Activated CD8-positive, alpha-beta memory T cell treated with anti-CD3 and anti-CD28 coated beads, Interleukin-2, amount 10 ng/mL, durations not matched to agents 7 days and 5 days (primary cell): ENCODE measurements at places on chromosomes 16 and 17. TPM values are rescaled to one million over a fixed set of nuclear protein-coding genes. Genes with fewer than 3 reads are reported as not detected.

SLC13A2 gene
- total RNA-seq = not detected

AOC3 gene
- 1.1 TPM for total RNA-seq

NPIPA3 gene
- 0.50 TPM for total RNA-seq

SETD6 gene
- 12.6 TPM for total RNA-seq

DUXB gene
- not detected for total RNA-seq

NEUROD2 gene
- total RNA-seq = not detected

CA5A gene
- not detected for total RNA-seq

PLLP gene
- not detected for total RNA-seq

SHISA9 gene
- not detected for total RNA-seq

NGFR gene
- 0.07 TPM for total RNA-seq

KRT222 gene
- not detected for total RNA-seq

KRTAP17-1 gene
- total RNA-seq = not detected

TBC1D26 gene
- not detected for total RNA-seq

SOX8 gene
- 0.16 TPM for total RNA-seq
